ENCODE measurements at places on chromosomes 3 and 15.

- DNase-seq: no peak
These were observed 306.8 kb downstream of the EPHA3 start for GRCh38 chr3:89414270-89414669.

GRCh38 chr3:6803619-6804018 is 57.3 kb upstream of the GRM7 start:
- DNase-seq: no peak

GRCh38 chr3:113110267-113110666 is 101.1 kb upstream of the BOC start:
- DNase-seq: no peak

- no peak for DNase-seq
These were observed 229.6 kb downstream of the BBX start for GRCh38 chr3:107752202-107752990.

- no peak for DNase-seq
These were observed 40.5 kb downstream of the TGM4 start for GRCh38 chr3:44914936-44915335.

GRCh38 chr15:36495456-36495991 is 83.9 kb upstream of the CDIN1 start:
- no peak for DNase-seq

DNA sequence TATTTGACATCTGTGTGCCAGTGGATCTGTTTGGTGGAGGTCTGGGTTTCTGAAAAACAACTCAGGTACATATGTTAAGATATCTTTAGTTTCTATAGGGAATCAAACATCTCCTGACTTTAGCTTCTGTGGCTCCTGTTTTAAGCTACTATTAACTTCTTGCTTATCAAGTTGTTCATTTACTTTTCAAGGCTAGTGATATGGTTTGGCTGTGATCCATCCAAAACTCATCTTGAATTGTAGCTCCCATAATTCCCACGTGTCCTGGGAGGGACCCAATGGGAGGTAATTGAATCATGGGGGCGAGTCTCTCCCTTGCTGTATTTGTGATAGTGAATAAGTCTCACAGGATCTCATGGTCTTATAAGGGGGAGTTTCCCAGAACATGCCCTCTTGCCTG is 41.4 kb downstream of the ZNF860 start:
- DNase-seq: no peak

DNA sequence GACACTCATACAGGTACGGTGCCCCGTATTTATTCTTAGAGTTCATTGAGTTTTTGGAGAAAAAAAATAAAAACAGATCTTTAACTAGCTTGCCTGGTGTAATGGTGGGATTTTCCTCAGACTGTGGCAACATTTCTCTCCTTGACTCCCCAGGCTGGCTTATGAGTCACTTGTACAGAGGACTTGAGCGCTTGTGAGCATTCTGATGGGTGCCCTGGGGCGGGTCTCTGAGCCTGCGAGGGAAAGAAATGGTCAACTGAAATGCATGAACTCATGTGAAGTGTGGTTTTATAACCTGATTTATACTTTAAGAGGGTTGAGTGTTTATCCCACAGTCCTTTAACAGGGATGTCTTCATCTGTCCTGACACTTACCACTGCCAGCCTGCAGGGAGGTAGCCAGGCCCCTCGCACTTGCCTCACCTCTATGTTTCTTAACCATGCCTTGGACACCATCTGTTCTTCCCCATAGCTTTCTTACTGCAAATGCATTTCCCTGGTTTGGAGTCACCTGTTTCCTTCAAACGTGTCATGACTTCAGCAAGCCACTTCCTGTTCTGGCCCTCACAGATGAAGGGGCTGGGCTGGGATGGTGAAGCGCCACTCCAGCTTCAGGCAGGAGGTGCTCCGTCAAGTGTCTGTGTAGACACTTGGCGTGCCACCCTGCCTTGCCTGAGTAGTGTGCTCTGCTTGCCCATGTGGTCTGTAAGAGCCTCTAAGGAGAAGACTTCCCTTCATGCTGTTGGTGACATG is 118.7 kb downstream of the PDE8A start:
- DNase-seq: no peak

GRCh38 chr3:16841904-16842271 is 42.9 kb upstream of the PLCL2 start:
- peak; percentile 23 for DNase-seq

- DNase-seq: no peak
These were observed 93.7 kb upstream of the RGMA start for GRCh38 chr15:93182703-93183205.

GRCh38 chr3:128590948-128591347 is 59.7 kb downstream of the RPN1 start:
- DNase-seq: no peak

GRCh38 chr3:108293858-108294257 is 2.5 kb upstream of the HHLA2 start:
- no peak for DNase-seq

DNA sequence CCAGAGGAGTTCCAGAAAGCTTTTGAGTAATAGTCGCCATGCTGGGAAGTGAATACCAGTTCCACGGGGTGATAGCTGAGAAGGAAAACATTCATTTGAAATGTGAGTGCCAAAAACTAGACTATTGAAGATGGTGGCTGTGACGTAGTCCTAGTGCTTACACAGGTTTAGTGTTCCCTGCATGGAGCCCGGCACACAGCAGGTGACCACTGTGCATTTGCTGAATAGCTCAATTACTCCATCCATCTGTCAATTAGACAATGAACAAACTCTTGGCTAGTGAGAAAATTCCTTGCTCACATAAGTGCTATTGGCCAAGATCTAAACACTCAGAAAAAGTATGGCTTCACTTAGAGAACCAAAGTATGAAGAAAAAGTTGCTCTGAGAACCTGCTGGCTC is 448.1 kb upstream of the WNT5A start:
- DNase-seq: no peak

DNA sequence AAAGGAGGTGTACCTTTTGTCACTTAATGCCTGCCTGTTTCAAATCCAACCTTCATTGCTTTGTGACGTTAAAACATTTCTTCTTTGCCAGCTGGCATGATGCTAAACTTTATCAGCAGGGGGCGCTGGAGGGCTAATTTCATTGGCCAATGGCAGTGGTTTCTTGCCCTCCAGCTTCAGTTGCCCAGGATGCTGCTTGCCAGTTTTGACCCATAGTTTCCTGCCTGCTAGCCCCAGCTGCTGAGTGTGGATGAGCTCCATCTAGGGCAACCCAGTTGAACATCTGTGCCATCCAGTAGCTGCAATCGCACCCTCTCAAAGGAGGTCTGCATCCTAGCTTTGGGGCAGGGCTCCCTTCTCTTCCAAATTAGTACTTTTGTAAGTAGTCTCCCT is 22.1 kb downstream of the ACKR2 start:
- peak; percentile 43 for DNase-seq

GRCh38 chr3:72465853-72466252 is 382.4 kb downstream of the SHQ1 start:
- no peak for DNase-seq

DNA sequence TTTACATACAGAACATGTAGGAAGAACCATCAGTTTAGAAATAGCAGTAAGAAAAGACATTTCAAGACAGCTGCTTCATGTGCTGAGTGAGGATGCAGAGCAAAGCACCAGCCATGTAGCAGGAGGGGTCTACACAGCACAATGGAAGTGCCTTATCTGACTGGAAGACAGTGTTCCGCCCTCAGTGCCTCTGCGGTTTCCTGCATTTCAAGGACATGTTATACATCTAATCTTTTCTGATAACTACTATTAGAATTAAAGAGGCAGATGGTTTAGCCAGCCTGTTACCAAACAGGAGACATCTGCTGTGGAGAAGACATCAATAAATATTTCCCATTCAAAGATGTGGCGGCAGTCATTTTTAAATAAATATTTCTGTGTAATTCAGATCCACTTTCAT is 10.6 kb downstream of the LSG1 start:
- no peak for DNase-seq

DNA sequence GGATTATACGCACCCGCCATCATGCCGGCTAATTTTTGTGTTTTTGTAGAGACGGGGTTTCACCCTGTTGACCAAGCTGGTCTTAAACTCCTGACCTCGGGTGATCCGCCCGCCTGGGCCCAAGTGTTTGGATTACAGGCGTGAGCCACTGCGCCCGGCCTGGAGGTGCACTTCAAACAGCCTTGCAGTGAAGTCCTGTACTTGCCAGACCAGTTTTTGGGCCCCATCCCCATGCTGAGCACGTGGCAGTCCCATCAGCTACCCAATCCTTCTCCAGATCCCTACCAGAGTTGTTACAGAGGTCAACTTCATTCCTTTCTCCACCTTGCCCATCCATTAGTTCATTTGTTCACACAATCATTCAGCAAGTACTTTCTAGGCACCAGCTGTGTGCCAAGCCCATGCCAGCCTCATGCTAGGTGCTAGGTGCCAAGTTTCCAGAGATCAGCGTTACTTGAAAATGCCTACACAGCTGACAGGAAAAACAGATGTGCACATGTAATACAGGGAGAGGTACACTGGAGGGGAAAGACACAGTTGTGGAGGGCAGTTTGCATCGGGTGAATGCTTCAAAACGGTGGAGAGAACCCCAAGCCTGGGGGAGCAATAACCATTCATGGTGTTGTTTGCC is 2.2 kb downstream of the DNAH1 start:
- no peak for DNase-seq

GRCh38 chr3:33926998-33927605 is 128.7 kb downstream of the PDCD6IP start:
- no peak for DNase-seq

- no peak for DNase-seq
These were observed 20.3 kb upstream of the BSN start for GRCh38 chr3:49533786-49534519.

- DNase-seq: no peak
These were observed 1.9 kb upstream of the PDIA5 start for GRCh38 chr3:123064914-123065313.

DNA sequence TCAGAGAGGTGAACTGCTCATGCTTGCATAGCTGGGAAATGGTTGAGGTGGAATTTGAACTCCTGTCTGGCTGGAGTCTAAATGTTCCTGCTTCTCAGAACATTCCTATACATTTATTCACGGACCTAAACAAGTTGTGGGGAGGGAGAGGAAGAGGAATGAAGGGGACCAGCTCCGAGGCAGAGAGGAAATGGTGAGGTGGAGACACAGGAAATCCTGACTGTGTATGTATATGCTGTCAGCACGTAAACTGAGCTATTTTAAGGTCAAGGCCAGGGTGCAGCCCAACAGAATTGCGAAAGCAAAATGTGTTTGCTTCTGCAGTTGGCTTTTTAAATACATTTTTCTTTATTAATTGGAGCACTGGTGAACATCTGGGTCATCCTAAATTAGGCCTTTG is 74.1 kb upstream of the POMGNT2 start:
- peak; percentile 12 for DNase-seq

- no peak for DNase-seq
These were observed 33.7 kb downstream of the ZBTB20 start for GRCh38 chr3:115113367-115113766.

DNA sequence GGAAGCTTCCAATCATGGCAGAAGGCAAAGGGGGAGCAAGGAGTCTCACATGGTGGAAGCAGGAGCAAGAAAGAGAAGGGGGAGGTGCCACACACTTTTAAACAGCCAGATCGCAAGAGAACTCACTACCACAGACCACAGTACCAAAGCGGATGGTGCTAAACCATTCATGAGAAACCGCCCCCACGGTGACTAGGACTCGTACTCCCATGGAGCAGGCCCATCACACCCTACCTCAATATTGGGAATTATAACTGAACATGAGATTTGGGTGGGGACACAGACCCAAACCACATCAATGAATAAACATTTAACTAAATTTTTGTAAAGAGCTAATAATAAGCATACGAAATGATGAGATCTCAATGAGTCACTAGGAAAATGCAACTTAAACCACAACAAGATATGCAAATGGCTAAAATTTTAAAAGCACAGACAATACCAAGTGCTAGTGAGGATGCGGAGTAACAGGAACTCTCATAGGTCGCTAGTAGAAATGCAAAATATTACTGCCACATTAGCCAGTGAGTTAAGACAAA is 10.0 kb downstream of the MRPS25 start:
- peak; percentile 5 for DNase-seq

- DNase-seq: no peak
These were observed 453.7 kb downstream of the FOXP1 start for GRCh38 chr3:71129611-71130431.

- no peak for DNase-seq
These were observed 51.5 kb downstream of the UMPS start for GRCh38 chr3:124781476-124782376.

DNA sequence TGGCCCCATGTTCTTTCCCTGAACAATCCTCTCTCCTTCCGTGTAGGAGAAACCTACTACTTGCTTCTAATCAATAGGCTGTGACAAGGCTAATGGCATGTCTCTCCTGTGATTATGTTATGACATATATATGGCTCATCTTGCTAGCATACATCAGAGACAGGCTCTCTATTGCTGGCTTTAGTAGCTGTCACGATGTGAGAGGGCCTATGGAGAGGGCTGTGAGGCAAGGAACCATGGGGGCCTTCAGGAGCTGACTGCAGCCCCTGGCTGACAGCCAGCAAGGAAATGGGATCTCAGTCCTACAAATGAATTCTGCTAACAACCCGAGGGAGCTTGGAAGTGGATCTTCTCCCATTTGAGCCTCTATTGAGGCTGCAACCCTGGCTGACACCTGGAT is 96.3 kb downstream of the EOMES start:
- DNase-seq: no peak

GRCh38 chr3:14631687-14632441 is 19.7 kb upstream of the CCDC174 start:
- no peak for DNase-seq

DNA sequence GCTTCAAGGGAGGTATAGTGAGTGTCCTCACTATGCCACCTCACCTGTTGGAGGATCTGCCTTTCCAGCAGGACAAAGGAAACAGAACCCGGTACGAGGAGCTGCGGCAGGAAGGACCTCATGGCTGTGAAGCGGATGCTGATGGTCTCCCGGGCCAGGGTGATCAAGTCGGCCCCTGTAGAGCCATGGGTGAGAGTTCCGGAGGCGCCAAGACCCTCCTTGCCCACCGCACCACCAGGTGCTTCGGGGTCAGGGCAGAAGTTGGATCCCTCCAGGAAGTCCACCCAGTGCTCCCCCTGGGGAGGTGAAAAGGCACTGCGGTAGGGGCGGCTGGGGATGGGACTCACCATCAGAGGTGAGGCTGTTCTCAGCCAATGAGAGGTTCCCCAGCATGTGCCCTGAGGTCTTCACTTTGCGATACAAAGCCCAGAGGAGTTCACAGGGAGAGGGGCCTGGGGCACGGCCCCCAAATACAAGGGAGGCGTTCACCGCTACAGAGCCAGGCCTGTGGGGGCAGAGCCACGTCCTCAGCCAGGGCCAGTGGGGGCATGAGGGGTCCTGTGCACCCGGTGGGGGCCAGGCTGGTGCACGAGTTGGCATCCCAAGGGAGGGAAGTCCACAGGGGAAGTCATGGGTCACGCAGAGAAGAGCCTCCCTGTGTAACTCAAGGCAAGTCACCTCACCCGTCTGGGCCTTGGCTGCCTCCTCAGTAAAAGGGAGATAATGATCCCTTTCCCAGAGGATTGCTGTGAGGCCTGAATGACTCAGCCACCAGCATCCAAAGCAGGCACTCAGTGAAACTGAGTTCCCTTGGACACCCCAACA is 27.7 kb downstream of the C15orf39 start:
- no peak for DNase-seq

- no peak for DNase-seq
These were observed 185.6 kb downstream of the PLCL2 start for GRCh38 chr3:17070161-17070959.

All from activated T-helper 1 cell treated with Interleukin-2 at 50 U/mL for 16 hours (primary cell).